Stimulated activated CD8-positive, alpha-beta memory T cell treated with anti-CD3 and anti-CD28 coated beads, Interleukin-15, amount 100 ng/mL, for 24 hours (primary cell): ENCODE measurements at places on chromosomes 2 and 18.

DNA sequence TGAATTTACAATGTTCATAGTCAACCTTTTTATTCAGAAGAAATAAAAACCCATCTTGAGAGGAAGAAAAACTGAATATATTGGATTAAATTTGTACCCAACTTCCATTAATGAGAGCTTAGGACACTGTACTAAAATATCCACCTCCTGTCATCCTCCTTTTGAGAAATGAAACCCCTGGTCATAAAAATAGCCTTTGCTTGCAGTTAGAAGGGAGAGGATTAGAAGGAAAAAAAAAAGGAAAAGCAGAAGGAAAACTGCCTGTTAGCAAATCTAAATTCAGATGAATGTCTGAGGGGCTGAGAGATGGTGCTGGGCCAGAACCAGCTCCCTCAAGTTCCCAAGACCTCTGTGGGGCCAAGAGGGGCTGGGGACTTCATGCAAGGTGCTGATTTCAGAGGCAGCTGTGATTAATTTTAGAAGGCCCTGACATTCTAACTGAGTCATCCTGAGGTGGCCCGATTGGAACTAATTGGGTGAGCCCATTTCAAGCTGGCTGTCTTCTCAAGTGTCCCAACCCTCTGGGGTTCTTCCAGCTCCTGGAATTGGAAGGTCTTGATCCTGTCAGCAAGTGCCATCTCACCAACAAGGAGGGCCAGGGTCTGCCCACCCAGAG lies 38.4 kb upstream of the BIN1 start:
- no peak for DNase-seq

DNA sequence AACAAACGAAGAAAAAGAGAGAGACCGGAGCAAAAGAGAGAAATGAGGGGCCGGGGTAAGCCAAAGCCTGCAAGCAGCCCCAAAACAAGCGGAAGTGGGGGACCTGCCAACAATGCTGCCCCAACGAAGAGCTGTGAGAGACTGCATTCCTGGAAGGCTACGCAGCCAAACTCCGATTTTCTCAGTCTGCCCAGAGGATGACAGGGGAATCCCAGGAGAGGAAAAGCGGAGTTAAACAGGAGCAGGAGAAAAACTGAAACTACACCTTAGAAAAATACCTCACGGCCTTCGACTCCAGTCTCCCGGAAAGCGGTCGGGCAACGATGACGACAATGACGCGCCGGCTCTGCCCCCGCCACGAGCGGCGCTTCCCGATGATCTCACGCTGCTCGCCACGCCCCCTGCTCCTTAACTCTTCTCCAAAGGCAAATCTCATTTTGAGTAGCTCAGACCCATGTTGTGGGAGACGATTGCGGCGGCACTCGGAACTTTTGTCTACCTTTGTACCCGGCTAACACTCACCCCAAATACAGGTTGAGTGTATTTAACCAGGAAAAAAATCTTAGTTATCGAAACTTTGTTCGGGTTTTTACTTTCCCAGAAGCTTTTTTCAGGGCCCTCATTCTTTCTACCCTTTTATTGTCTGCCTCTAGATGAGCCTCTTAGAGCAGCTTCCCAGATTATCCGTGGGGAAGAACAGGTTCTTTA lies at the start of gene C1D:
Gene C1D, minus strand, starts transcription at position 325 of the 708 bp plus-strand sequence. CDS start 15,694 bp downstream, outside the sequence.
- DNase-seq, result peak; percentile 85

- DNase-seq, result no peak
Observed at GRCh38 chr18:63470751-63471150, 6.0 kb upstream of the SERPINB5 start.

GRCh38 chr2:220811952-220812570 lies 760.0 kb downstream of the EPHA4 start:
- DNase-seq, result no peak

DNA sequence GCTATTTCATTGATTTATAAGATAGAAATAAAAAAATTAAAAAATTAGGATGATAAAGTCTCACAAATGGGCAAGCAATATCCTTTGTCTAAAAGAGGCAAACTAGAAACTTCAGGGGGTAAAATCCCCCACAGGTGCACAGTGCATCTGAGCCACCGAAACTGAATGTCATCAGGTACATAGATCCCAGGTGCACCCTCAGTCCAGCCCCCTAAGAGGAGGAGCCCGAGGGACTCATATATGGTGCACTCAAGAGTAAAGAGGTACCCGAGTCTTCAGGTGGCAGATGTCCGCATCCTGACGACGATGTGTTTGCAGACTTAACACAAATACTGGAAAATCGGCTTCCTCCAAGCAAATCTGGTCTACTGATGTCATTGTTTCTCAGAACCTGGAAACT lies 11.3 kb downstream of the QPCT start:
- no peak for DNase-seq

DNA sequence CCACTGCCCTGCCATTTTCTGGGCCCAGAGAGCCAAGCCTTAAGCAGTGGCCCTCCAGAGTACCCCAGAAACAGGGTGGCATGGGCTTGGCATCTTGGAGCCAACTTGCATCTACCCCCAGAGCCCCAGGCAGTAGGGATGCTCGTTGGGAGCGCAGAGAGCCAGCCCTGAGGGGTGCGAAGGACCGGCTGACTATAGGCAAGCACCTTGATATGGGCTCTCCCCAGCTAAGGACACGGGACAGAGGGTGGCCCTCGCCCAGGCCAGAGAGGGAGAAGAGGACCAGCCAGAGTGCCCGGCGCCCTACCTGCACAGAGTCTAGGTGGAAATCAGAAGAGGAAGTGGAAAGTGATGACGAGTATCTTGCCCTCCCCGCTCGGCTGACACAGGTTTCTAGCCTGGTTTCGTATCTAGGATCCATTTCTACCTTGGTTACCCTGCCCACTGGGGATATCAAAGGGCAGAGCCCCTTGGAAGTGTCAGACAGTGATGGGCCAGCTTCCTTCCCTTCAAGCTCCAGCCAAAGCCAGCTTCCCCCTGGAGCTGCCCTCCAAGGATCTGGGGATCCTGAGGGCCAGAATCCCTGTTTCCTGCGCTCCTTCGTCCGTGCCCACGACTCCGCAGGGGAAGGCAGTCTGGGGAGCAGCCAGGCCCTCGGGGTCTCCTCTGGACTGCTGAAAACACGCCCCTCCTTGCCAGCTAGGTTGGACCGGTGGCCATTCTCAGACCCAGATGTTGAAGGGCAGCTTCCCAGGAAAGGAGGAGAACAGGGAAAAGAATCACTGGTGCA lies 16.2 kb downstream of the CEP68 start:
- DNase-seq, result no peak

DNA sequence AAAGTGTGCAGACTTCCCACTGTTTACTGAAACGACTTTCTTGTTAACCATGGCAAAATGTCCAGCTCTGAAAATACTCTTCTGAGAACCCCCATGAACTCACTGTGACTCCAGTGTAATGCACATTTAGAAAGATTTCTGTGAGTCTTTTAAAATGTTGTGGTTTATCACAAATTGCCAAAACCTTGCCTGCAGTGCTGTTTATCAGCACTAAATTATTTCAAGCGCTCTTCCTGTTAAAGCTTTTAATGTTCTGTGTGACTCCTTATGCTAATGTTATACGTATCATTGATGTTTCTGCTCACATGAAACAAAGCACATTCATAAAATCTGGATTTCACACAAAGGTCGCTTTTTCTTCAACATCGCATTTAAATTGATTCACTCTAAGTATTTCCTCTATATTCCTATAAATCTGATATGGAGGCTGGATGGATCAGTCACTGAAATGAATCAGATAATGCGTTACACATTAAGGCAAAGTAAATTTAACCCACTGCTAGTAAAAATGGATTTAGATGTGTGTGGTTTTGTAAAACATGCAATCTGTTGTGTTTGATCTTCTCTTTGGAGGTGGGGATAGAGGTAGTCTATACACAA lies 521.2 kb downstream of the NYAP2 start:
- DNase-seq, result no peak

DNA sequence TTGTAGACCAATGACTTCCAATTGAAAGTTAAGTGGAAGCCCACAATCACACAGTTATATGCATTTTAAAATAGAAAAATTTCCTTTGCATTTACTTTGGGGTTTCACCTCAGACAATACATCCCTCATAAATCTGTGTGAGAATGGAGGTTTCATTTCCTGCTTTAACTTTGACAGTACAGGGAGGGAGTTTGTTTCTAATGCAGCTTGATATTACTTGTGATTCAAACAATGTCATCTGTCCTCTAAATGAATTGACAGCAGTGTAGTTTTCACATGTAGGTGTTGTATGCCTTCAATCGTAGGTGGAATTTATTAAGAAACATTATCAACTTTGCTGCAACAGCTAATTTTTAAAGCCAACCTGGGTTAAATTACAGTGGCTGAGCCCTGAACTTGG lies 75.2 kb downstream of the TMEFF2 start:
- DNase-seq, result no peak

- DNase-seq, result no peak
Observed at GRCh38 chr2:230779126-230779525, 66.5 kb downstream of the CAB39 start.

DNA sequence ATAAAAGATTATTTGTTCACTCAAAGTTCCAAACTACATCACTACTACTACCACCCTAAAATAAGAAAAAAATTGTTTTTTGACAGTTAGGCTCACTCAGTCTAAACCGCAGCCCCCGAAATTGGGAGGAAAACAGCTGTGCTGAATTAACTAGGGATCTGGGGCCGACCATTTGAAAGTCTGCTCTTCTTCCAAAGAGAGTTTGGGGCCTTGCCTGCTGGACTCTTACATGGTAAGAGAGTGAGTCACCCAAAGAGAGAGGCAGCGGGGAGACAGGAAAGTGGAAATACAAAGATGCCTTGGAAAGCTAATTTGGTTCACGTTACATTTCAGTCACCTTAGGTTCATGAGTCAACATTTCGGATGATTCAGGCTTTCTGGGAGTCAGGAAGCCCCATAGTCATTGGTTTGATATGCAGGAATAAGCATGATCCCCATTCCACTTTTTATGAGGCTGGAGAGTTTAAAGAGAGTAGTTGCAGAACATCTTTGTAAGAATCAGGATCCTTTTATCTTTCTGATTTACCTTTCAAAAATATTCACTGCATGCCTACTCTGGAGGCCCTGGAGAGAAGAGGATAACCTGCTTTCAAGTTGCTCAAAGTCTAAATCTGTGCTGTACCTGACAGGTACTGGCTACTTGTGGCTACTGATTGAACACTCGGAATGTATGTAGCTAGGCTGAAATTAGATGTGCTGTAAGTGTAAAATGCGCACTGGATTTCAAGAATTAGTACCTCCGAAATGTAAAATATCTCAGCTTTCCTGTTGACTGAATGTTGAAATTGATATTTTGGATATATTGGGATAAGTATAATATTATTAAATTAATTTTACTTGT lies 995 bp upstream of the RTN4 start:
- no peak for DNase-seq

DNA sequence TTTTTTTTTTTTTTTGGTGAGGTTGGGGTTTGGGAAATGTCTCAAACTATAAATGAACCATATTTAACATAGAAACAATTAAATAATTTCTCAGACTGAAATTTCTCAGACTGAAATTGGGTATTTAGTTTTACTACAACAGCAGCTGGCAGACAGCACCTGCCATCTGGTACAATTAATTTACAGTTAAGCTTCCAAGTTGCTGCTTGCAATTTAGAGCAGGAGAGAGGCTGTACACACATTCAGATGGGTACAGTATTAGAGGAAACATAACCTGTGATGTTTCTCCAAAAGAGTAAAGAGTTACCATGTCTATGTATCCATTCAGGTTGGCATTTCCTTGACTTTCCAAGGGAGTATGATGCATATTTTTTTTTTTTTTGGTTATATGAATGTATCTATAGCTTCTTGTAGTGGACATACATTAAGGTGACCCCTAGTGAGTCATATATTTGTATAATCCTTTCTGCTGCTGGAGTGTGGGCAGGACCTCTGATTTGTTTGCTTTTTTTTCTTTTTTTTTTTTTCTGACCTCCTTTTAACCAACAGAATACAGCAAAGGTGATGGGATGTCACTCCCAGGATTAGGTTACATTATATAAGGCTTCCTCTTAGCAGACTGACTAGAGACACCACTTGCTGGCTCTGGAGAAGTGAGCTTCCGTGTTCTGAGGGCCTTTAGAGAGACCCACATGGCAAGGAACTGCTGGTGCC lies 201.7 kb downstream of the PTH2R start:
- DNase-seq, result no peak

DNA sequence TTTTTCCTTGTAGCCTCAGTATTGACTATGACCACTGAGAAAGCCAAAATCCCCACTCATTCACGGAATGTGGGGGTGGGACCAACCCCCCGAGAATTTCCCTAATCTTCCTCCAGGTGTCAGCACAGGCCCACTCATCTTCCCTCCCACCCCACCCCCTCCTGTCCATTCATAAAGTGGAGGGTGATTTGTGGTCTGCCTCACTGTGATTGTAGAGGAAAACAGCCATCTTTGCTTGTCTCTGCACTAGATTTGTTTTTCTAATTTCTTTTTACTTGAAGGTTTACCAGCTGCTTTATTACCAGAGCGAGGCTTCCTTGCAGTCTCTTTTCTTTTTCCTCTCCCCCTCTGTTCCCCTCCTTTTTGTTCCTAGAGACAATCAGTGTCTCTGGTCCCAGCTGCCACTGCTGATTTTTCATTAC lies 171.8 kb downstream of the ICOS start:
- no peak for DNase-seq

DNA sequence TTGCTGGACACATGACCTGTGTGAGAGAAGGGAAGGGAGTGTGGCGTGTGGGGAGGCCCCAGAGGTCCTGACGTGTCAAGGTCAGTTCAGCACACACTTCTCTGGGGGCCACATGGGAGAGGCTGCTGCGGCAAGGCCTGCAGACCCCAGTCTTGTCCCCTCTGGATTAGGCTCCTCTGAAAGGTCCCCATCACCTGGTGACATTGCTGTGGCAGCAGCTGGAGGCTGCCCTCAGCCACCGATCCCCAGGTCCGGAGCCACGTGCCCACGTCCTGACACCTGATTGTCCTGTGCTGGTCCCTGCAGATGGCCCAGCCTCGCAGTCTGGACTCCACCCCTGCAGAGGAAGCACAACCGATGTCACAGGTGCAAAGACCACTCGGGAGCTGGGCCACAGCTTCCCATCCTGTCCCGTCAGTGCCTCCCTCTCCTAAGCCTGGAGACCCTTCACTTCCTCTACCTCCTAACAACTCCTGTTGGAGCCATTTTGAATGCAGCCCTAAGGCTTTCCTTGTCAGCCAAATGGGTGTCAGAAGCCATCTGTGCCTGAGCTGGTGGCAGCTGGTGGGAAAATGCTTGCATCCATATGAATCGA lies 12.7 kb downstream of the TMEM177 start:
- DNase-seq, result no peak

- no peak for DNase-seq
Observed at GRCh38 chr2:158499383-158499782, 42.6 kb downstream of the PKP4 start.
